ENCODE measurements at places on chromosomes 12 and 14.
A peak's percentile ranks its signal among the peaks of the same experiment; 100 is the strongest.

DNA sequence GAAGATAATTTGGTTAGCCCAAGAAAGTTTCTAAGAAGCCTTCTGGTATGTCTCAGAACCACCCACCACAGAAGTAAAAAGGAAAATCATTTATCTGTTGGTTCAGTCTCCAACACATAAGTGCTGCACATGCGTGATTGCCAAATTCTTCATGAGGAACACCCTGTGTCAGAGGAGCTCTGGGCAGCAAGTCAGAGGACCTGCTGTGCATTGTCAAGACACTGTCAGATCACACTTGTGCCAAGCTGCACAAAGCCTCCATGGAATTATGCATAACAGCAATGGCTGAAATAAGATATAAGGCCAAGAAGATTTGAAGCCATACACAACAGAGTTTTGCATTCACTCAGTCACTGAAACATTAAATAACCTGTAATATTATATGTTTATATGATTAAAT is 1304.7 kb upstream of the FLRT2 start:
- no peak for DNase-seq

DNA sequence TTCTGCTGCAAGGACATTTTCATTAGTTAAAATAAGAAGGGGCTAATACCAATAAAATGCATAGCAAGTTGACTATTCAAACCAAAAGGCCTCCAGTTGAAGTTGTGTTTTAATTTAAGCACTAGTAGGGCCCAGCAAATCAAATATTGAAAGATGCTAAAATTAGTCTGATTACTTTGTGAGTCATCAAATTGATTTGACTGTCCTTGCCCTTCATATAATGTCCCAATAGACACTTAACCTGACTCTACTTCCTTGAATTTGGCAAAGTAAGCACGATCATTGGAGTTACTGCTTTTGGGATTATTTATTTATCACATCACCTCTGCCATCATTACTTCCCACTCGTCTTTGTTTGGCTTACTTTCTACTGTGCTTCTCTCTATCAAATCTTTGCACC is 798.5 kb downstream of the DIO2 start:
- no peak for DNase-seq

DNA sequence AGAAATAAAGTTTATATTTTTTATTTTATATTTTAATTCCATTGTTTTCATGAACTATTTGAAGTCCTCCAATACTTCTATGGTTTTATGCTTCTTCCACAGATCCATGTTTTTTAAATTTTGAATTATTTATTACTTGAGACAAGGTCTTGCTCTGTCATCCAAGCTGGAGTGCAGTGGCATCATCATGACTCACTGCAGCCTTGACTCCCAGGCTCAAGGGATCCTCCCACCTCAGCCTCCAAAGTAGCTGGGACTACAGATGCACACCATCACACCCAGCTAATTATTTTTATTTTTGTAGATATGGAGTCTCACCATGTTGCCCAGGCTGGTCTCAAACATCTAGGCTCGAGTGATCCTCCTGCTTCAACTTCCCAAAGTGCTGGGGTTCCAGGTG is 28.8 kb upstream of the DLGAP5 start:
- no peak for DNase-seq

DNA sequence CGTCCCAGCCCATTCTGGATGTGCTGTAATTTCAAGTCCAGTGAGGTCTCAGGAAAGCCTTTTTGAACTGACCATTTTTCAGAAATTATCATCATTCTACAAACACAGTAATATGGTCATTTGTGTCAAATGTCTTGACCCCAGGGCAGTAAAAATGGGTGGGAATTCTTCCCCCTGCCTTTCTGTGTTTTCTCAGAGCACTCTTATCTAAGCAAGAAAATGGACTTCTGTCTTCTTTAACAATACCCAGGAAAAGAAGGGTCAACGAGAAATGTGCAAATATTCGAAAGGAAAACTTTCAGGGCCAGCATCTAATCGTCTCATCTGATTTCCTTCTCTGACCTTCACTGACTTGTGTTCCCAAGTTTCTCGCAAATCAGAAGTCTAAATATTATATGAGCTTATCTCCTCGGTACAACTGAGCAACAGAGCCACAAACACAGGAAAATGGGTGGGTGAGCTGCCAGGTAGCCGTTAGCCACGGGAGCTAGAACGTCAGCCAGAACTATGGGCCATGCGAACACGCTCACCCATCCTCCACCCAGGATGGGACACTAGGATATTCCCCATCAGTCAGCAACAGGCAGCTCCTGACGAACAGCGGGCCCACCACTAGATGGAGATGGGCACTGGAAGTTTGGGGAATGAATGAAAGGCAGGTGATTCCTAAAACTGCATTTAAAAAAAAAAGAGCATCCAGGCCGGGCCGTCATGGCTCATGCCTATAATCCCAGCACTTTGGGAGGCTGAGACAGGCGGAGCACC is 57.1 kb downstream of the VWF start:
- peak; percentile 76 for DNase-seq

- peak; percentile 48 for DNase-seq
These were observed 431 bp upstream of the RHOJ start for GRCh38 chr14:63203618-63204406.

GRCh38 chr12:119069147-119069642 is 87.9 kb downstream of the SRRM4 start:
- DNase-seq: no peak

GRCh38 chr12:113171543-113171942 is 13.7 kb downstream of the DDX54 start:
- DNase-seq: no peak

DNA sequence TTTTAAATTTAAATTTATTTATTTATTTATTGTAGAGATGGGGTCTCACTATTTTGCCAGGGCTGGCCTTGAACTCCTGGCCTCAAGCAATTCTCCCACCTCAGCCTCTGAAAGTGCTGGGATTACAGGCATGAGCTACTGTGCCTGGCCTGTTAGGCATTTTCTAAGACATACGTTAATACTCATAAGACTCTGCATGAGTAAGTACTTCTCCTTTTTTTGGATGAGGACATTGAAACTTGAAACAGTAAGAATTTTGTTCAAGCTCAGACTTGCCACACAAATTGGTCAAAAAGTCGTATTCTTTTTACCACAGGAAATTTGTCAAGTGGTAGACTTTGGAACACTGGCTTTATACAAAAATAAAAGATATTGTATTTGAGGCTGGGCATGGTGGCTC is 187.4 kb upstream of the RASSF8 start:
- DNase-seq: no peak

- no peak for DNase-seq
These were observed 38.3 kb downstream of the DAO start for GRCh38 chr12:108918206-108918605.

DNA sequence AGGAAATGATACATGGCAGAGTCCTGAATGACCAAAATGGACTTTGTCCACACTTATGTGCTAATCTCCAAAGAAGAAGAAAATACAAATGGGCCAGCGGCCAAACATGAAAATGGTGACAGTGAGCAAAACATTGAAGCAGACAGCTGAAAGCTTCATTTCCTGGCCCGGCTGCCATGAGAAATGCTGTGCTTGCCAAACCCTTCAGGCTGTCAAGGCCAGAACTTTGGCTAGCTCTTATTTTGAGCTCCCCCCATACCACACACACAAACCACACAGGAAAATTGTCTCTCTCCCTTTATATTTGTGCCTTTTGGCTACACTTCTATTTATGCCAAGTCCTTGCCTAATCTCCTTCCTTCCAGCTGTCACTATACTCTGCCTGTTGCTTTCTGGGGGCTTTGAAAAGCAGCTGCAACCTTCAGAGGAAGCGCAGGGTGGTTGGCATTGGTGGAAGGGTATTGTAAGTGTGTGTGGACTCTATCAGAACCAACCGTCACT is 323.8 kb downstream of the RAD51B start:
- no peak for DNase-seq

- no peak for DNase-seq
These were observed 165.5 kb upstream of the ATP2B1 start for GRCh38 chr12:89874146-89874545.

GRCh38 chr12:92539110-92539749 is 163.6 kb upstream of the PLEKHG7 start:
- no peak for DNase-seq

DNA sequence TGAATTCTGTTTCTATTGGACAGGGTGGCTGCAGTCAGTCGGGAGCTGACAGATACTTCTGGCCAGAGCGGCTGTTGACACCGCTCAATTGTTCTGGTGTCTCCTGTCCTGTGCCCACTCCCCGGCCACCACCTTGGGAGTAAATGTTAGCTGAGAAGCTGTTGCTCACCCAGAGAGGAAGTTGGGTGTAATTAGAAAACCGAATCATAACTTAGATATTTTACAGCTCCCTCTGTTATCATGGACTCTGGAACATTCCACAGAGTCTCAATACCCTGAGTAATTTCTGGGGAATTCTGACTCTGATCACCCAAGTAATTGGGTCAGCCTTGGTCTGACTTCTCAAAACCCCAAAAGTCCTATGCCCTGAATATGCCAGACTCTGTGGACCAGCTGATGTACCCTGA is 58.3 kb upstream of the RFLNA start:
- DNase-seq: no peak

- no peak for DNase-seq
These were observed 158.3 kb downstream of the KIF26A start for GRCh38 chr14:104296388-104297312.

- no peak for DNase-seq
These were observed 134.7 kb downstream of the NOVA1 start for GRCh38 chr14:26463136-26463535.

DNA sequence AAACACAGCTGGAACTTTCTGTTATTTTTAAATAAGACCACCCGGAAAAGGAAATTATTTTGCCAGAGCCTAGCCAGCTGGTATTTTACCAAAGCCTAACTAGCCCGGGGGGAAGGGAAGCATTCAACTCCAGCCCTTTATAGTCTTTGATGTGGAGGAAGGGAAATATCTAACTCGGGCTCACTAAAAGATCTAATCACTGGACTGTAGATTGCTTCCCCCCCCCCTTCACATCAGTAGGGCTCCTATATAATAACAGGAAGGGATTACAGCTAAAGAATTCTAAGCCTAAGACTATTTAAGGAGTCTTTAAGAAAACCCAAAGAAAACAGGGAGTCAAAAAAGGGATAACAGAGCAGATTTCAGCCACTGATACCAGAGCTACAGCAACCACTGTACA is 431.1 kb downstream of the KCNH5 start:
- no peak for DNase-seq

GRCh38 chr14:97878727-97879126 is 1081.5 kb downstream of the VRK1 start:
- DNase-seq: peak; percentile 49

- peak; percentile 85 for DNase-seq
These were observed 5.7 kb downstream of the WNT5B start for GRCh38 chr12:1634590-1635191.

- peak; percentile 90 for DNase-seq
These were observed at the start of gene BAZ2A for GRCh38 chr12:56630180-56630632. Gene BAZ2A, minus strand, starts transcription at chr12:56630326. Its CDS starts 12,796 bp downstream, at chr12:56617530.

GRCh38 chr12:65188179-65188701 is 18.9 kb downstream of the LEMD3 start:
- DNase-seq: no peak

GRCh38 chr12:28585146-28585545 is 394.9 kb downstream of the CCDC91 start:
- DNase-seq: no peak

DNA sequence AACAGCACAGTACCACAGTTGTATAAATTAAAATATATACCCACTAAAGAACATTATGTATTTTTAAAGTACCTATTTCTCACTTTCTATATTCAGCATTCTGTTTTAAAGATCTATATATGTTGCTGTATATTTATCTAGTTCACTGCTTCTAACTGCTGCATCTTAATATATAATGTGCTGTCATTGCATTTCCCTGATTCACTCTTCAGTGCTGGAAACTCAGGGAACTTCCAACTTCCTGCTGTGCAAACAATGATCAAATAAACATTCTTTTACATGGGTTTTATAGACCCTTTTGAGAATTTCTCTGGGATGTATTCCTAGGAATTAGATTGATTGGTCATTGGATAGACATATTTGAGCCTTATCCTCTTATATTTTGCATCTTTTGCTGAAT is 379.1 kb downstream of the APAF1 start:
- DNase-seq: no peak

- no peak for DNase-seq
These were observed 17.9 kb upstream of the SH2B3 start for GRCh38 chr12:111387747-111388323.

DNA sequence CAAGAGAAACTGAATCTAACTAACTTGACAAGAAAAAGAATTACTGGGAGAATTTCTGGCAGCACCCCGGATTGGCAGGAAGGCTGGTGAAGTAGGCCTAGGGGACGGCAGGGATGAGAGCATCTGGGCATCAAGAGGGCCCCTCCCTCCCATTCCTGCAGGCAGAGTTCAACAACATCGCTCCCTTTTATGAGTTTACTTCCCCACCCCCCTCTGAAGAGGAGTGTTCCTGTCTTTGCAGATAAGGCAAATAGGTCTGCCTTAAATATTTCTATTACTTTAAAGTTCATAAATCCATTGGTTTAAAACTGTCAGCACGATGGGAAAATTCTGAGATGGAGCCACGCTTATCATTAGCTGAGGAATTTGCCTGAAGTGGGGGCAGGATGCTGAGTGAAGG is 168.7 kb downstream of the TBX5 start:
- DNase-seq: no peak

GRCh38 chr14:104342435-104343293 is 204.3 kb downstream of the KIF26A start:
- peak; percentile 39 for DNase-seq

GRCh38 chr14:52351233-52352060 is 37.3 kb downstream of the PTGER2 start:
- DNase-seq: no peak

- no peak for DNase-seq
These were observed 18.6 kb downstream of the CCER1 start for GRCh38 chr12:90936230-90937005.
